Stimulated activated CD4-positive, alpha-beta T cell treated with anti-CD3 and anti-CD28 coated beads, Interleukin-1b, Interleukin-23, amount 100 ng/mL, for 24 hours (primary cell): ENCODE measurements at places on chromosomes 4 and X.

GRCh38 chr4:151674804-151675391, 85.9 kb downstream of the GATB start:
- DNase-seq = no peak

DNA sequence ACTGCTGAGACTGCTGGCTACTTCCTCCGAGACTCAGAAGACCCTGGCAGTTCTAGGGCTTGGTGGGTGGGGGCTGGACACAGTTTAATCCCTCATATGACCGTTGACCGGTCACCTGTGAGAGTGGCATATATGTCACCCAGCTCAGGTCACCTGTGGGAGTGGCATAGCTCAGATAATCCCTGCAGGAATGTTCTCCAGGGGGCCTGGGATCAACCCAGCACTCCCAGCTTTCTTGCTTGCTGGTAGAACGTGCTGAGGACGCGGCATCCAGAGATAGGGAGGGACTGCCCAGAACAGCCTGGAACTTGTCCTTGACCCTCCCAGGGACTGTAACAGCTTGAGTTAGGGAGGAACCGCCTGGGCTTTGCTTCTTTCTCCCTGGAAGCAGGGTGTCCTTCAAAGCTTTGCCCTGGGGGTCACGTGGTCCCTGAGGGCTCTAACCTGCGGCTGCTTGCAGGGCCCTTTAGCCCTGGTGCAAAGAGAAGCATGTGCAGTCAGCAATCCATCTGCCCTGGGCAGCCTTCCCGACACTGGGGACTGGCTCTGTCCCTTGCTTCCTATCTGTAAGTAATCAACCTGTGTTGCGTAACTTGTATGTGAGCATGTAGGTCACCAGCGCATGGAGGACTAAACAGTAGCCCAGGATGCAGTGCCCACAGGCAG, 55.3 kb downstream of the ZFYVE28 start:
- DNase-seq = no peak

DNA sequence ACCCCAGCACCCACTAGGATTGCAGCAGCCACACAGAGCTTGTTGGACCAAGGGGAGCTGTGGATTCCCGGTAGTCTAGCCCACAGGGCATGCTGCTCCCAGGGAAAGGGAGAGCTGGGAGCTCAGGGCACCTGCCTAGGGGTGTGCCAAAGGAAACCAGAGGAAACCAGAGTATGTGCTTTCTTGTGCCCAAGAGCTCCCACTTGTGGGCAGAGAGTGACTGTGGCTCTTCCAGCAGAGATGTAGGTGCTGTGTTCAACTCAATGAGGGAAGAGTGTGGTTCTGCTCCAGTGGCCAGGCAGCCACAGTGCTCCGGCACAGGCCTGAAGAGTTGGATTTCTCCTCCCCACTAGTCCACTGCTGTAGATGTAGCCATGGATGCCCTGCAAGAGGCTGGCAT, 1050.0 kb upstream of the INTU start:
- DNase-seq = no peak

- DNase-seq = no peak
Measured at GRCh38 chr4:20570981-20571715, 129.1 kb upstream of the PACRGL start.

- no peak for DNase-seq
Measured at GRCh38 chrX:102714994-102715393, 2.7 kb downstream of the GPRASP2 start.

- DNase-seq = no peak
Measured at GRCh38 chr4:152610131-152610530, 69.7 kb downstream of the TMEM154 start.

GRCh38 chr4:98519268-98519977, 139.0 kb downstream of the TSPAN5 start:
- DNase-seq = no peak

GRCh38 chr4:107034996-107035818, 906 bp downstream of the DKK2 start:
- DNase-seq = no peak

DNA sequence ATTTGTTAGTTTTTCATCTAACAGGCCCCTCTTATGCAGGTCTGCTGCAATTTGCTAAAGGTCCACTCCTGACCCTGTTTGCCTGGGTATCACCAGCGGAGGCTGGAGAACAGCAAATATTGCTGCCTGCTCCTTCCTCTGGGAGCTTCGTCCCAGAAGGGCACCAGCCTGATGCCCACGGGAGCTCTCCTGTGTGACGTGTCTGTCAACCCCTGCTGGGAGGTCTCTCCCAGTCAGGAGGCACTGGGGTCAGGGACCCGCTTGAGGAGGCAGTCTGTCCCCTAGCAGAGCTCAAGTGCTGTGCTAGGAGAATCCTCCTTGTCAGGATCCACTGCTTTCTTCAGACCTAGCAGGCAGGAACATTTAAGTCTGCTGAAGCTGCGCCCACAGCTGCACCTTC, 30.5 kb downstream of the ATRX start:
- no peak for DNase-seq

- DNase-seq = no peak
Measured at GRCh38 chr4:111068883-111069282, 446.0 kb upstream of the PITX2 start.

DNA sequence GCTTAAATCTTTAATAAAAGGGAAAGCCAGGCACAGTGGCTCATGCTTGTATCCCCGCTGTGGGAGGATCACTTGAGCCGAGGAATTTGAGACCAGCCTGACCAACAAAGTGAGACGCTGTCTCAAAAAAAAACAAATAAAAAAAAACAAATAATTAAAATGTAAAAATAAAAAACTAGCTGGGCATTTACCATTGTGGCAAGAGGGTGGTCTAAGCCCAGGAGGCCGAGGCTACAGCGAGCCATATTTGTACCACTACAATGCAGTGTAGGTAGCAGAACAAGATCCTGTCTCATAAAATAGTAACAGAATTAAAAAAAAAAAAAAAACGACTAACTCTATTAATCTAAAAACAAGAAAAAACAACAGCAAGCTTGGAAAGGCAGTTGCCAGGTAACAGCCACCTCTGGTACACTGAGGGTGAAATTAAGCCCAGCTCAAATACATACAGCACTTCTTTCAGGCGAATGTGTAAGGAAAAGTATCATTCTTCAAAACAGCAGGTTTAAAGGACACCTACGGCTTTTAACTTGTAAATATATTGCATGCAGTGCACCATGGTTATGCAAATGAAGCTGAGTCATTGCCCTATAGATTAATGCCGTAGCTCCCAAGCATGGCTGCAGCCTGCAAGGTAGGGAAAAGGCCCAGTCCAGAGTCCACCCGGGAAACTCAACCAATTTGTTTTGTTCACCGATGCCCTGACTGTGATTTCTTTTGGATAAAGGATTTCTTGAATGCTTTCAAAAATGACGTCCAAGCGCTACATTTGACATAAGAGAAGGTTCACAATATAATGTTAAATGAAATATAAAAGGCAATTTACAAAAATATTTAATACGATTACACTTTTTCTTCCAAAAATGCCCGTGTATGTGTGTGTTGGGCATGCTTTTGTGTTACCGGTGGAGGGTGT, 14.5 kb upstream of the TXLNG start:
- no peak for DNase-seq

DNA sequence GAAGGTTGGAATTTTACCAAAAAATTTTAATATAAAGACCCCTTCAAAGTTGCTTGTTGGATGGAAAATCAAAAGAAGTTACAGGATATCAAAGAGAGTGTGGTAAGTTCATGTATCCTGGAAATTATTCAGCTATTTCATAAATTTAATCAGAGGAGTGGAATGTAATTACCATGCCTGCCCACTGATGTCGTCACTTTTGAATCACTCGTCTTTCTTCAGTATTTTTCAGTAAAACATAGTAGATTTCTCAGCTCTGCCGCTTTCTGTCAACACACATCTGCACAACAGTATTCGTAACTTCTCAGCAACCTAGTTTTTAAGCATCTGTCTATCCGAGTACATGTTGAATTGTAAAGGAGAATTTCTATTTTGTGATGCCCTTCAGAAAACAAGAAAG, 2163.0 kb upstream of the AGA start:
- no peak for DNase-seq

GRCh38 chrX:151738751-151739150, 4.2 kb downstream of the CNGA2 start:
- no peak for DNase-seq

GRCh38 chrX:68831405-68832100, 2.7 kb downstream of the EFNB1 start:
- no peak for DNase-seq

- no peak for DNase-seq
Measured at GRCh38 chr4:538542-539142, 37.5 kb downstream of the TMEM271 start.

GRCh38 chrX:6826856-6827255, 291.9 kb upstream of the VCX3A start:
- DNase-seq = no peak

DNA sequence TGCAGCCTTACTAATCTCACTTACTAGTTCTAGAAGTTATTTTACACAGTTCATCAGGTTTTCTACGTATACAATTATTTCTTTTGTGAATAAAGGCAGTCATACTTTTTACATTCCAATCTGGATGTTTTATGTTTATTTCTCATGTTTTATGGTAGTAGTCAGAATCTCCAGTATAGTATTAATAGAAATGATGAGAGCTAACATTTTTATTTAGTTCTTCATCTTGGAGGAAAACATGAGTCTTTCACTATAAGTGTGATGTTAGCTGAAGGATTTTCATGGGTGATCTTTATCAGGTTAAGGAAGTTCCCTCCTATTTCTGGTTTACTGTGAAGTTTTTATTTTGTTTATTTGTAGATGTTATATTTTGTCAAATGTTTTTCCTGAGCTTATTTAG, 256.1 kb upstream of the GIMD1 start:
- no peak for DNase-seq

- no peak for DNase-seq
Measured at GRCh38 chr4:24842356-24842755, 47.0 kb downstream of the SOD3 start.

DNA sequence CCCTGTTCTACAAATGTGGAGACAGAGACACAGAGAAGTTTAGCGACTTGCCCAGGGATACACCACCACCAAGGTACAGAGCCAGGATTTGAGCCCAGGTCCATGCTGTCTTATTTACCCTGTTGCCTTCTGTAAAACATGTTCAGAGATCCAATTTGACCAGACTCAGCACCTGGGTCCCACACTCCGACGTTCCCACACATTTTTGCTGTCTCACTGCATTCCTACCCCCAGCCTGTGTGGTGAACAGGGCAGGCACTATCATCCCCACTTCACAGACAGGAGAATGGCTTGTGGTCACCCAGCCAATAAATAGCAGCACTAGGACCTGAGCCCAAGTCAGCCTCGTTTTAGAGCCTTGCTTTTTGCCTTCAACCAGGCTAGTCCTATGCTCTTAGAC, 102.8 kb downstream of the PJA1 start:
- no peak for DNase-seq

GRCh38 chr4:53489279-53489889, 101.9 kb downstream of the LNX1 start:
- no peak for DNase-seq

- no peak for DNase-seq
Measured at GRCh38 chr4:82989575-82990429, 20.8 kb downstream of the LIN54 start.

- DNase-seq = no peak
Measured at GRCh38 chrX:24506082-24506481, 41.0 kb downstream of the PDK3 start.

DNA sequence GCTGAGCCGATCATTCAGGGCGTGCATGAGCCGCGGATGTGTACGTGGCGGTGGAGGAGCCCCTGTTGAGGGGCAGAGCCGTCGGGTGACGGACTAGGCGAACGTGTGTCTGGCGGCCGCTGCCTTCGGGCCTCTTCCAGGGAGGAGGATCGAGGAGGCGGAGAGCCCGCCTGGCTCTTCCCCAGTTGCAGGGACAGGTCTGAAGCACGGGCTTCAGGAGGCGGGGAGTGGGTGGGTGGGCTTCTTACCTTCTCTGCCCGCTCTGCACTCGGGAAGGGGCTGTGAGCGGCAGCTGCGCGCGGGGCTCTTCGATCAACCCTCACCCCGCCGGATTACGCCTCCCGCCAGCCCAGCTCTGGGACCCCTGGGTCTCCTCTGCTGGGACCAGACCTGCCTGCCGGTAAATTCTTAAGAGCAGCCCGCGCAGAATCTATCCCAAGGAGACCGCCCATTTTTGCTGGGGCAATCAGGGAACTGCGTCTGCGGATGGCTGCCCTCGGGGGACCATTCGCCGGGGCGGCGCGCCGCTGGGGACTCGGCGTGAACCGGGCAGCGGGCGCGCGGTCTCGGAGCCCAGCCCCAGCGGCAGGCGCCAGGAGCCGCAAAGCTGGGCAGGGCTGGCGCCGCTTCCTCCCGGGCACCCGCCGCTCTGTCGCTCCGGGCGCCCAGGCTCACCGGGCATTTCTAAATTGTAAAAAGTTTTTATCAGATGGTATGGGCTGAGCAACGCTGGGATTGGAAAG, 4.9 kb downstream of the PLAC8 start:
- DNase-seq = no peak

DNA sequence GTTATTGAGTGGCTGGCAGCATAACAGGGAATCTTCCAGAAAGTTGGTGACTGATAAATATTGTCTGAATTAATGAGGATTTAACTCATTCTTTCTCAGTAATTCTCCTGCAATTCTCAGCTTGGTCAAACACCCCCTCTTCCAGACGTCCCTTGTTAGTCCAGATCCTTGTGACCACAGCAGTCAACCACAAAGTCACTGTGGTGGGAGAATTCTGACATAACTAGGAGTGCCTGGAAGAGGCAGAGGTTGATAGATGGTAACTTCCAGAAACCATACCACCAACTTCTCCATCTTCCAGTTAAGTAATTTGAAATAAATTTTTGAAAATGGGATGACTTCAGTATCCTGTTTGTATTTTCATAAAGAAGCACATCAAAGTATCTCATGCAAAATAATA, 90.1 kb downstream of the CEP44 start:
- no peak for DNase-seq

DNA sequence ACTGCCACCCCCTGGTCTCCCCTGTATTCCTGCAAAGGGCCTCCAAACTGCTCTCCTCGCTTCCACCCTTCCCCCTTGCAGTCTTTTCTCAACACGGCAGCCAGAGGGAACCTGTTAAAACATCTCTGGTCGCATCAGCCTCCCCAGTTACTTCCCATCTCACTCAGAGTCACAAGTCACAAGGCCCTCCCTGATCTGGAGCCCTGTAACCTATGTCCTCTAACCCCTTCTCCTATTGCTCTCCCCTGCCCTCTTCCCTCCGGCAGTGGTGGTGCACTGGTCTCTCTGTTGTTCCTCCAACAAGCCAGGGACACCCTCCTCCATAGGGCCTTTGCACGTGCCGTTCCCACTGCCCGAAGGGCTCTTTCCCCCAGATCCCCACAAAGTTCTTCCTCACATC, 73.2 kb downstream of the SH3KBP1 start:
- no peak for DNase-seq

- DNase-seq = no peak
Measured at GRCh38 chr4:139524062-139524631, 31.9 kb downstream of the SETD7 start.

GRCh38 chr4:182228991-182229577, 14.1 kb upstream of the TENM3 start:
- DNase-seq = no peak
